Body of pancreas (tissue), 4 donors: ENCODE measurements at places on chromosomes 2 and 18. TPM values are rescaled to one million over a fixed set of nuclear protein-coding genes. Genes with fewer than 3 reads are reported as not detected.

- no peaks in the 10 kb centered on the region for H3K36me3 ChIP-seq
- H3K27me3 ChIP-seq: no peaks in the 10 kb centered on the region
- no peak for DNase-seq
- no peak overlapping the region for H3K27ac ChIP-seq
Measured at GRCh38 chr2:106839849-106840595, 45.9 kb downstream of the ST6GAL2 start.

RNU2-63P gene
- not detected for total RNA-seq

GRCh38 chr2:231163011-231163410, 35.4 kb upstream of the ARMC9 start:
- no peak overlapping the region for H3K4me3 ChIP-seq
- H3K27ac ChIP-seq: no peak overlapping the region
- H3K27me3 ChIP-seq: no peaks in the 10 kb centered on the region

- H3K4me3 ChIP-seq: no peak overlapping the region
- peaks cover 61% of the 10 kb centered on the region for H3K4me1 ChIP-seq
- no peaks in the 10 kb centered on the region for H3K36me3 ChIP-seq
Measured at GRCh38 chr2:219125886-219126270, 34.7 kb downstream of the NHEJ1 start.

- H3K4me3 ChIP-seq: no peak overlapping the region
- no peaks in the 10 kb centered on the region for H3K27me3 ChIP-seq
- no peak for DNase-seq
- H3K4me1 ChIP-seq: no peaks in the 10 kb centered on the region
- no peak overlapping the region for H3K27ac ChIP-seq
- H3K36me3 ChIP-seq: no peaks in the 10 kb centered on the region
Measured at GRCh38 chr2:239470151-239470900, 69.5 kb upstream of the HDAC4 start.

GRCh38 chr18:2994020-2994589, 18.8 kb downstream of the LPIN2 start:
- no peaks in the 10 kb centered on the region for H3K36me3 ChIP-seq
- H3K4me1 ChIP-seq: peaks cover 22% of the 10 kb centered on the region
- no peak for DNase-seq
- H3K4me3 ChIP-seq: no peak overlapping the region

GRCh38 chr2:237966565-237967462, at the start of gene UBE2F:
Gene UBE2F (plus strand): TSS chr2:237967014. CDS start chr2:237973108, 6,094 bp downstream.
- no peaks in the 10 kb centered on the region for H3K36me3 ChIP-seq
- H3K27me3 ChIP-seq: no peaks in the 10 kb centered on the region
- DNase-seq: peak; percentile 97
- peaks cover 67% of the 10 kb centered on the region for H3K4me1 ChIP-seq

MC5R gene
- total RNA-seq: not detected

- H3K36me3 ChIP-seq: no peaks in the 10 kb centered on the region
- H3K27ac ChIP-seq: no peak overlapping the region
- H3K4me3 ChIP-seq: no peak overlapping the region
- no peaks in the 10 kb centered on the region for H3K27me3 ChIP-seq
Measured at GRCh38 chr2:107730898-107731297, 95.8 kb upstream of the RGPD4 start.

- H3K27me3 ChIP-seq: no peaks in the 10 kb centered on the region
- H3K4me1 ChIP-seq: no peaks in the 10 kb centered on the region
Measured at GRCh38 chr18:65725251-65726050, 25.4 kb upstream of the CDH7 start.

DNA sequence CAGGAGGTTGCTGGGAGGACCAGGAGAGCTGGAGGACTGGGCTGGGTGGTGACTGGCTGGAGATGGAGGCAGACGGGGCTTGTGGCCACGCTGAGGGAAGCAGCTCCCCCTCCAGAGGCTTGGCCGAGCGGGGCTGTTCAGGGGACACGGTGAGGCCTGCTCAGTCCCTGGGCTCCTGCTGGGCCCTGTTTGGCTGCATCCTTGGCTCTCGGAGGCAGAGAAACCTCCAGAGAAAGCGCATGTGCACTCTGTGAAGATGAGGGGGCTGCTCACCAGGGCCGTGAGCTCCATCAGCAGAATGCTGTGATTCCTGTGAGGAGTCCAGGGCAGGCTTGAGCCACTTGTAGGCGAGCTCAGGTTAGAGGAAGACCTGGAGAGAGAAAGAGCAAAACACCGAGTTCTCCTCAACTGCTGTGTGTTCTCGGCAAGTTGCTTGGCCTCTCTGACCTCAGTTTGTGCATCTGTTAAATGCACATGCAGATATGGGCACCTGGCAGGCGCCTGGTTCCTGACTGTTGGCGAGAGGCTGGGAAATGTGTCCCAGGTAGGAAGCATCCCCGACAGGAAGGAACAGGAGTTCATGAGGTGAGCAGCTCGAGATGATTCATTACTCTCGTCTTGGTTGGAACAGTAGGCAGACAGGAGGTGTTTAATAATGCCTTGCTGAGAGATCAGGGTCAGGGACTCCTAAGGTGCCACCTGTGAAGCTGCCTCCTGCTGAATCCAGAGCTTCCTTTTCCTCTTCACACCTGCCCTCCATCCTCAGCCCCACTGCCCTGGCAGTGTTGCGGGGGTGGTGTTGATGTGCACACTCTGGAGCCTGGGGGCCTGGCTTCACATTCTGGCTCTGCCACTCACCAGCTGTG, 941 bp downstream of the ZAP70 start:
- H3K27ac ChIP-seq: no peak overlapping the region
- no peaks in the 10 kb centered on the region for H3K27me3 ChIP-seq
- no peak overlapping the region for H3K4me3 ChIP-seq
- no peak for DNase-seq

DNA sequence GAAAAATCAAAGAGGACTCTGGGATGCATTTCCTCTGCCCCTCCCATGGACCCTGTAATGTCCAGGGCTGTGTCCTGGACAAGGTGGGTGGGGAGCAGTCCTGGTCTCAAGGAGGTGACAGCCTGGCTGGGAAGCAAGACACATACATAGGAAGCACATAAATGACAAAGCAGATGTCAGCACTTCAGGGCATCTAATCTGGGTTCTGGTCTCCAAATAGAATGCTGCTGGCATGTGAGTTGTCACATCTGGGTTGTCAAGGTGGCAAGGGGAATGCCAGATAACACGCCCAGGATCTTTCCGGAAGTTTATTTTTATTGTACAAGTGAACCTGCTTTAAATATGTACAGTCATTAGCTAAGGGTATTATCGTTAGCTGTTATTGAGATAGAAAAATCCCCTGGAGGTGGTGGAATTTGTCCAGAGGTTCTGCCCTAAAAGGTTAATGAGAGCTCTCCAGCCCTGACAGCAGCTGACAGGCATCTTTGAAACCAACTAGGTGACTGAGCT, 5.6 kb downstream of the IL1F10 start:
- no peaks in the 10 kb centered on the region for H3K4me1 ChIP-seq
- no peaks in the 10 kb centered on the region for H3K36me3 ChIP-seq
- H3K27me3 ChIP-seq: no peaks in the 10 kb centered on the region
- no peak overlapping the region for H3K4me3 ChIP-seq
- H3K27ac ChIP-seq: no peak overlapping the region
- DNase-seq: no peak

CAPN13 gene
- 5.6 TPM for total RNA-seq

DNA sequence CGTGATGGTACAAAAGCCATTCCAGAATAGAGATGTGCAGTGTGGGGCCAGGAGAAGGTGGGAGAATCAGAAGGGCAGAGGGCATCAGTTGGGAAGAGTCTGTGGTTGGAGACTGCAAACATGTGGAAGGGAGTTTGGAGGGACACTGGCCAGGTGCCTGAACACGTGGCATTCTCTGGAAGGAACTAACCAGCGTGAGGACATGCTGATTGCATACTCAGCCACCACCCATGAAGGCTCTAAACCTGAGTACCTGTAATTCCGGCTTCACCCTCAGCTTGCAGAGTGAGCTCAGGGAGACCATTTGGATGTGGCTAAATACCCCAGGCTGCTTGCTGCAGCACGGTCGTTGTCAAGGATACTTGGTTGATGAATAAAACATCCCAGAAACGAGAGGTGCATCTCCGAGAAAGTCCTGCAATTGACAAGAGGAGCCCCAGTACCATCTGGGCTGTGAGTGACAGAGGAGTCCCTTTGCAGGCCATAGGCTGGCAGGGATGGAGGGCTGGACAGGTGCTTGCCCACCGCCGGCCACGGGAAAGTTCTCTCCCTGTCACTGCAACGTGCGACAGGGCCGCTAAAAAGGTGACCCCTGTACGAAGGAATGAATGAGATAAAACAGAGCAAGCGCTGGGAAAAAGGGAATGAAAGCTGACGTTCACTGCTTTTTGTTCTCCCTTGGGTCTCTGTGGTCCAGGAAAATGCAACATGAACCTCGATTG, 5.0 kb downstream of the ACKR3 start:
- H3K36me3 ChIP-seq: no peaks in the 10 kb centered on the region
- H3K27me3 ChIP-seq: no peaks in the 10 kb centered on the region
- peaks cover 91% of the 10 kb centered on the region for H3K4me1 ChIP-seq
- H3K27ac ChIP-seq: peak overlapping the region; percentile 93
- peak; percentile 87 for DNase-seq

- H3K36me3 ChIP-seq: no peaks in the 10 kb centered on the region
- H3K4me3 ChIP-seq: no peak overlapping the region
- H3K27me3 ChIP-seq: no peaks in the 10 kb centered on the region
- no peak overlapping the region for H3K27ac ChIP-seq
- DNase-seq: no peak
Measured at GRCh38 chr2:63827749-63828148, 13.9 kb upstream of the UGP2 start.

CBLN2 gene
- total RNA-seq: not detected

GRCh38 chr2:65491381-65491905, 59.0 kb upstream of the SPRED2 start:
- no peaks in the 10 kb centered on the region for H3K27me3 ChIP-seq
- H3K27ac ChIP-seq: no peak overlapping the region
- no peaks in the 10 kb centered on the region for H3K36me3 ChIP-seq
- H3K4me1 ChIP-seq: no peaks in the 10 kb centered on the region
- DNase-seq: no peak

DNA sequence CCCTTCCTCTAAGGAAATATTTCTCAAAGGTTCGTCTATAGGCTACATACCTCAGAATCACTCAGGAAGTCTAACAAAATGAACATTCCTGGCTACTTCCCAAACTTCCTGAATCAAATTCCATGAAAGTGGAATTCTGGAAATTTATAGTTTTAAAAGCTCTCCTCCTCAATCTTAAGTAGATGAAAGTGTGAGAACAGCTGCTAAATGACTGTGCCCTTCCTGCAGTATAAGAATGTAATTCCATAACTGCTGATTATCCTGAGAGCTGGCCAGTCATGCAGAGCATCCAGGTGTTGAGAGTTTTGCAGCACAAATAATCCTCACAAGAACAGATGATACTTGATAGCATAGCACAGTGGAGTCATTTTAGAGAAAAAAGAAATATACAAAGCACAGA, 265.0 kb downstream of the KCNJ3 start:
- no peak for DNase-seq
- no peaks in the 10 kb centered on the region for H3K4me1 ChIP-seq
- no peak overlapping the region for H3K4me3 ChIP-seq
- no peak overlapping the region for H3K27ac ChIP-seq

GRCh38 chr18:79924814-79925731, 26.4 kb downstream of the SLC66A2 start:
- DNase-seq: peak; percentile 85
- H3K27me3 ChIP-seq: no peaks in the 10 kb centered on the region
- H3K4me3 ChIP-seq: no peak overlapping the region
- H3K4me1 ChIP-seq: peaks cover 40% of the 10 kb centered on the region

DNA sequence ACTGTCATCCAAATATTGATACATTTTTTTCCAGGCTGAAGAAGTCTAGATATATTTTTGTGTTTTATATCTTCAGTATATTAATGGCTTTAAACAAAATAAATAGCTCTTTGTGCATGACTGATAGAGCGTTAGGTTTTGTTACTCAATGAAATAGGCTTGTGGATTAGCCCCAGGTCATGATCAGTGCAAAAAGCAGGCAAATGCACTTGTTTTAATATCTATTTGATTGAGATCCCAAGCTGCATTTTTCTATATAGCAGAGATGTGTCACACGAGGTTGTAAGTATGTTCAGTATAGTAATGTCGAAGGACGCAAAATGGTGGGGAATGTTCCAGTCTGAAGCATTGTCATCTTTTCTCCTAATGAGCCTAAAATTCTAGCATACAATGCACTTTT, 198.5 kb downstream of the ZNF407 start:
- peaks cover 17% of the 10 kb centered on the region for H3K4me1 ChIP-seq
- no peak overlapping the region for H3K4me3 ChIP-seq
- no peak overlapping the region for H3K27ac ChIP-seq
- no peaks in the 10 kb centered on the region for H3K27me3 ChIP-seq

SAG gene
- total RNA-seq: not detected

CACNB4 gene
- total RNA-seq: 1.3 TPM

- no peak for DNase-seq
- H3K4me3 ChIP-seq: no peak overlapping the region
- no peaks in the 10 kb centered on the region for H3K4me1 ChIP-seq
- no peaks in the 10 kb centered on the region for H3K27me3 ChIP-seq
- no peak overlapping the region for H3K27ac ChIP-seq
Measured at GRCh38 chr2:238879621-238880377, 31.9 kb downstream of the TWIST2 start.

MSH2 gene
- 9.9 TPM for total RNA-seq

- no peaks in the 10 kb centered on the region for H3K4me1 ChIP-seq
- H3K36me3 ChIP-seq: peaks cover 24% of the 10 kb centered on the region
- no peak overlapping the region for H3K27ac ChIP-seq
- no peak overlapping the region for H3K4me3 ChIP-seq
- H3K27me3 ChIP-seq: no peaks in the 10 kb centered on the region
Measured at GRCh38 chr2:127985026-127985734, 42.7 kb downstream of the SAP130 start.

ABCG8 gene
- total RNA-seq: not detected

- no peak for DNase-seq
- H3K36me3 ChIP-seq: no peaks in the 10 kb centered on the region
- peaks cover 49% of the 10 kb centered on the region for H3K4me1 ChIP-seq
- H3K27ac ChIP-seq: no peak overlapping the region
- no peaks in the 10 kb centered on the region for H3K27me3 ChIP-seq
- no peak overlapping the region for H3K4me3 ChIP-seq
Measured at GRCh38 chr2:223941579-223942277, 3.4 kb downstream of the WDFY1 start.

DNA sequence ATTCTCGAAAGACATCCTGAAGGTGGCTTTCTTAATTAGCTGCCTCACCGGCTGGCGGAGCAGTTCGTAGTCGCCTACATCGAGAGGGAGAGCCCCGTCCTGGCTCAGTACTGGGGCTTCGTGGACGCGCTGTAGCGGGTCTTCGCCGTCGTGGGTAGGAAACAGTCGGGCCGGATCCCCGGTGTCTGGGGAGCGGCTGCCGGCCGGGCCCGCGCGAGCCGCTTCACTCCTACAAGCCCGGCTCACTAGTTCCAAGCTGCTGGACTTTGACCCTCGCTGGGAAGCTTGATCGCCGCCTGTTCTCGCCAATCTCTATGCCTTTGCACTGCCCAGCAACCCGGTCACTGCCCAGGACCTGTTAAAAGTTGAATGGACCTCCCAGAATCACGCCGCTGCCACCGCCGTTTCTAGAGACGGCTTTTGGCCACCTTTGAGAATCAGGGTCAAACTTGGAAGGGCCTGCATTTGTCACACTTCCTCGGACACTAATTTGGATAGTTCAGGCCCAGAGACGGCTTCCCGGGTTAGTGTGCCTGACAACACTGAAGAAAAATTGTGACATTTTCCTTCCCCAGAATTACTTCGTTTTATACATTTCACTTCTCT, 41.4 kb upstream of the AKAIN1 start:
- DNase-seq: peak; percentile 80
- H3K36me3 ChIP-seq: peaks cover 6% of the 10 kb centered on the region
- H3K27me3 ChIP-seq: no peaks in the 10 kb centered on the region
- H3K4me1 ChIP-seq: peaks cover 32% of the 10 kb centered on the region
- H3K27ac ChIP-seq: peak overlapping the region; percentile 99

CNGA3 gene
- not detected for total RNA-seq
